ENCODE measurements at places on chromosomes 5 and 9.

- DNase-seq, result no peak
Measured at GRCh38 chr5:78566747-78567425, 81.7 kb downstream of the LHFPL2 start.

DNA sequence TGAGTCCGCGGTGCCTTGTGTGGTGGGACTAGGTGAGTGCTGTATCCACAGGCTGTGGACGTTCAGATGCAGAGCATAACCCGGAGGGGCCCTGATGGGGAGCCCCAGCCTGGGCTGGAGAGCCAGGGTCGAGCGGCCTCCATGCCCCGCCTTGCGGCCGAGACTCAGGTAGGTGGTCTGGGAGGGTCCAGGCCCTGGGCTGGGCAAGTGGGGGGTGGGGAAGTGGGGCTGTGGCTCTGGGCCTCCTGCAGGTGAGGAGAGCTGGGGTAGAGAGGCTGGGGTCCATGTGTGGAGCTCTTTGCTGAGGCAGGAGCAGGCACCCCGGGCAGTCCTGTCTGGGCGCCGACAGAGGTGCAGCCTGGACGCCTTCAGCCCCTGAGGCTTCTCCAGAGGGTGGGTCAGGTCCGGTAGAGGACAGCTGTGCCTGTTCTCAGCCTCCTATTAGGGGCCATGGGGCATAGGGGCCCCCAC lies 241.1 kb downstream of the CACNA1B start:
- DNase-seq, result no peak

DNA sequence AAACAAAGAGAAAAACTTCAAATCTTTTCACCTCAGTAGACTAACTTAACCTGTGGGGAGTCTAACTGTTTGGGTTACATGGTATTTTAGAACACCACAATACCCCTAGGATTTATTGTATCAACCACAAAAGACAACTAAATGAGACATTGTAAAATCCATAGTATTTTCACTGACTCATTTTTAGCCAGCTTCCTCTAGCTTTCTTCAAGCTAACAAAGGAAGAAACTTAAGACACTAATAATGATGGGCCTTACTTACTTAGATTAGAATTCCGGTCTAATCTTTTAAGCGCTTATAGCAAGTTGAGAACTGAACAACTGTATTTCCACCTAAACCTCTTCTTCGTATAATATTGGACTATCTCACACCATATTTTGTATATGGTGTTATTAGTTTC lies 529.3 kb downstream of the DMRTA1 start:
- no peak for DNase-seq

DNA sequence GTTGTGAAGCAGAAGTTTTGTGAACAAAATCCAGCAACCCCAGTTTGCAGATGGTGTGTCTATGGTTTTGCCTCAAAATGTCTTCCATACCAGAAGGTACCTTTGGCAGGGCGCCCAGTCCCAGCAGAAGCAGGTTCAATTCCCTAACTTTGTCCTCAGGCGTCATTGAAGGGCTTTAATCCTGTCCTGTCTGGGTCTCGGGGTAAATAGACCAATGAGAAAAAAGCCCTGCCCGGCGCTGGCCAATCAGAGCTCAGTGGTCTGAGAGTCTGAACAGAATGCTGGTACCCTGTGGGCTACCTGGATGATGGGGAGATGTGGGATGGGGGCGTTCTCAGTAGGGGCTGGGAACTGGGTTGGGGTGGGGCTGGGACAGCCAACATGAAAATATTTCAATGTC lies 6.2 kb upstream of the ST6GALNAC4 start:
- DNase-seq, result no peak

GRCh38 chr5:32505756-32506155 lies 61.2 kb upstream of the ZFR start:
- DNase-seq, result no peak

- no peak for DNase-seq
Measured at GRCh38 chr9:75499812-75500211, 390.7 kb upstream of the PCSK5 start.

DNA sequence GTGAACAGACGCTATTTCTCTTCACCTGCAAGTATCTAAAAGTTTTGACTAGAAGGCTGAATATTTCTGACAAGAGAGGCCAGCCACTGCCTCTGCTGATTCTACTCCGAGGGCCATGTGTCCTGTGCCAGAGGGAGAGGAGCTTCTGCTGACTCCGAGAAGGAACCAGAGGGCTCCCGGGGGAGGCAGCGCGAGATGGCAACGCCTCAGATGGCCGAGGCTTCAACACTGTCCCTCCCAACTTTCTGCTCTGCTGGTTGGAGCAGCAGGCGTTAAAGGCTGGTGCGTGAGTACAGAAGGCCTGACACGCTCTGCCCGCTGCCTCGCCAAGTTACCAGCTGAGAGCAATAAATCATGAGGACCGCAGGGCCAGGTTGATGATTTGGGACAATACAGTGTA lies 178.8 kb downstream of the GAPVD1 start:
- no peak for DNase-seq

Data from CD4-positive, alpha-beta T cell treated with Interleukin-6 at 100 ng/mL for 8 hours (primary cell).